ENCODE measurements at places on chromosomes 1 and 21. TPM values are rescaled to one million over a fixed set of nuclear protein-coding genes. Genes with fewer than 3 reads are reported as not detected.

GRCh38 chr1:10208537-10208936, 1.8 kb upstream of the KIF1B start:
- no peak for DNase-seq

GRCh38 chr1:25098717-25099116, 133.6 kb downstream of the SYF2 start:
- DNase-seq, result no peak

- no peak for DNase-seq
Observed at GRCh38 chr1:88961647-88962275, 30.7 kb downstream of the KYAT3 start.

Gene TCHH
- not detected for total RNA-seq

- DNase-seq, result no peak
Observed at GRCh38 chr21:46212721-46213484, 15.7 kb downstream of the LSS start.

- no peak for DNase-seq
Observed at GRCh38 chr21:44952116-44952928, 12.5 kb downstream of the SLX9 start.

GRCh38 chr1:13797397-13797796, 97.4 kb downstream of the PRDM2 start:
- DNase-seq, result no peak

DNA sequence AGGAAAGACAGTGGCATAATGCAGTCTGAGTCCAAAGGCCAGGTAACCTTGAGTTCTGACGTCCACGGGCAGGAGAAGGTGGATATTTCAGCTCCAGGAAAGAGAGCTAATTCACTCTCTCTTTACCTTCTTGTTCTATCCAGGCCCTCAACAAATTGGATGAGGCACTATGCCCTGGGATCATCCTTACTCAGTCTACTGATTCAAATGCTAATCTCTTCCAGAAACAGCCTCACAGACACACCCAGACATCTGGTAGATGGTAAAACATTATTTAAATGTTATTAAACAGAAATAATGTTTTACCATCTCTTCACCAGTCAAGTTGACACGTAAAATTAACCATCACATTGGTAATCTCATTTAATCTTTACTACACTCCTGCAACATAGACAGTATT, 73.0 kb downstream of the RBM11 start:
- DNase-seq, result no peak

- DNase-seq, result no peak
Observed at GRCh38 chr1:4212796-4213195, 312.7 kb upstream of the C1orf174 start.

- DNase-seq, result no peak
Observed at GRCh38 chr21:25878344-25878743, 143.6 kb downstream of the GABPA start.

- DNase-seq, result no peak
Observed at GRCh38 chr1:232795497-232796053, 9.6 kb upstream of the MAP10 start.

Gene RXFP4
- not detected for total RNA-seq

GRCh38 chr1:168832661-168833060, 103.7 kb upstream of the DPT start:
- no peak for DNase-seq

GRCh38 chr1:2385606-2386280, 5.6 kb downstream of the MORN1 start:
- DNase-seq, result no peak

- DNase-seq, result no peak
Observed at GRCh38 chr1:211132721-211133392, 1.1 kb downstream of the KCNH1 start.

DNA sequence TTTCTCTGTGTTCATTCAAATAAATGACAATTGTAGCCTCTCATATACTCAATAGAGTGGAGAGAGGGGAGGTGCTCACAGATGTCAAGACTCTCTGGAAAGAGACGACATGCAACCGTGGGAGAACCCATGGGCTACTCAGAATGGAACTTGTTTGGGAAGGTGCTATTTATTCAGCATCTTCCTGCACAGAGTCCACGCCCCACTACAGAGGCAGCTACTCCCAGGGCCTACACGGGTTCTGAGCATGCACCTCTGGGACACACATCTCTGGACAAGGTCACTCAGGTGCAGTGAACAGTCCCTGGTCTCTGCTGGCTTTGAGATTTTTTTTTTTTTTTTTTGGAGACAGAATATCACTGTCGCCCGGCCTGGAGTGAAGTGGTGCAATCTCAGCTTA, 64.1 kb downstream of the NID1 start:
- DNase-seq, result no peak

Gene EPHA10
- 0.05 TPM for total RNA-seq

DNA sequence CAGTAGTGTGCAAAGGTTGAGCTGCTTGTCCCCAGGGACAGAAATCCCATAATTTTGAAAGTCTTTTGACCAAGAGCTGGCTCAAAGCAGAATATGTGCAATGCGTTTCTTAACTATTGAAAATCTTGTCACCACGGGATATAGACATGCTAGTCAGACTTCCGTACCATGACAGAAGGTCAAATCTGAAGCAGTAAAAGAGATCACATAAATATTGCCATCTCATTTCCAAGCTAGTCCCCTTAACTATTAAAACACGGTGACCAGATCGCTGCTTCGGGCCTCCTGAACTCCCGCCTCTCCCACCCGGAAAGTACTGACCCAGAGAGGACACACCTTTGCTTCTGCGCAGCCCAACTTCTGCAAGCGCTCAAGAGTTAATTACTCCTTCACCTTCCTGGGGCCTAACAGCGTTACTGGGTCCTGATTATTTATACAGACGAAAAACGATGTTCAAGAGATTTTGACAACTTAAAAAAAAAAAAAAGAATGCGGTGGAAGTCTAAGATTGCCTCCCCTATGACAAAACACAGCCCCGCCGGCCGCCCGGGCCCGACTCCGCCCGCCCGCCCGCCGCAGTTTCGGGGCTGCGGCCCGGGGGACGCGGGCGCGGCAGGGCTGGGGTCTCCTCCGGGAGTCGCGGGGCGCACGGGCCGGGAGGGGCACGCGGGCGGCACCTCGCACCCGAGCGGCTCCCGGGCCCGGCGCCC, 692 bp downstream of the SORT1 start:
- DNase-seq, result no peak

Gene RNF186
- not detected for total RNA-seq

DNA sequence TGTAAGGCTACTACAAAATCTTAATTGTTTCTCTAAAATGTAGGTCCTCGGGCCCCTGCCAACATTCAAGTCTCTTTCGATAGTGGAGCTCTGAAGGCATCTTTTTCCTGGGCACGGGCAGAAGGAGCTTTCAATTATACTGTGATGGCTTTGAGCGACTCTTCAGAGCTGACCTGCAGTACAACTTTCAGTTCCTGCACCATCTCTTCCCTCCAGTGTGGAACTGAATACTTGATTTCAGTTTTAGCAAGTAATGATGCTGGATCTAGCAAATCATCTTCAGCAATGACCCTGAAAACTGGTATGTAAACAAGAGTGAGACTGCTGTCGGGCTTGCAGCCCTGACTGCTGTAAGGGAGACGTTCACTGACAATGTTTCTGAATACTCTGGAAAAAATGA, 9.6 kb downstream of the FNDC7 start:
- no peak for DNase-seq

GRCh38 chr1:168414914-168415313, 128.9 kb downstream of the XCL2 start:
- DNase-seq, result no peak

DNA sequence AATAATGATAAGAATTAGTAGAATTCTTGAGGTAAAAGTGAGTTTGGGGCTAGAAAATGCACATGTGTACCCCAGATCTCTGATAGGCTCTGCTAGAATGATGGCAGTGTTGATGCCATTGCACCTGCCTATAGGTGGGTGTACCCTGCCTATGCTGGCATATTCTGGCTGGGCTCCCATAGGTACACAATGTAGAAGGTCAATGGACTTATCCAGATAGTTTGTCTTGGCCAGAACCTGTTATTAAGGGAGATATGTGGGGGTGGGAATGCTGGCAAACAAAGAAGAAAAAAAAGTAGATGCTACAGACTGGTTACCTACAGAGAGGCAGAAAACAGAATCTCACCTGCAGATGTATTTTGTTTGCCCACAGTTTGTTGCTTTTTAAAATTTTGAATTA, 14.1 kb upstream of the KLHDC8A start:
- DNase-seq, result no peak

Gene SPATA1
- 1.2 TPM for total RNA-seq

Gene GATAD2B
- total RNA-seq, result 11.5 TPM

- DNase-seq, result peak; percentile 36
Observed at GRCh38 chr1:8510041-8510823, 192.3 kb downstream of the SLC45A1 start.

- DNase-seq, result no peak
Observed at GRCh38 chr1:207234690-207235089, 86.8 kb upstream of the CD55 start.

Gene ANKRD34A
- 0.21 TPM for total RNA-seq

Gene CD5L
- not detected for total RNA-seq

GRCh38 chr1:48000883-48001282, 3.7 kb upstream of the TRABD2B start:
- DNase-seq, result no peak

GRCh38 chr1:214476229-214476985, 75.0 kb downstream of the PTPN14 start:
- DNase-seq, result no peak

- DNase-seq, result no peak
Observed at GRCh38 chr1:226951286-226952117, 11.4 kb downstream of the COQ8A start.

DNA sequence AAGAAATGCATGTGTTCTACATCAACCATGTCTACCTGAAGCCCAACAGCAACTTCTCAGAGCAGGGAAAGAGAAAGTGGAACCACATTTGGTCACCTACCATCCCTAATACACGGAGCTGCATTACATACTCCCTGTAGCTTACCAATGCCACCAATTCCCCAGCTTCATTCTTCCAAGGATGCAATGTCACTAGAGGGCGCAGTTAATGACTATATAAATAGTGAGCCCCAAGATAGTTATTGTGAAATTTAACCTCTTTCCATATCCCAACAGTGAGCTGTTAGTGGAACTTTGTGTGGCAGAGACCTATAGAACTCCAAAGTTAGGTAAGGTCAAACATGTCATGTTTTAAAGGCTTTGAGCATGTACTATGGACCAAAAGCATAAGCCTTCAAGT, 618.3 kb downstream of the SMYD3 start:
- DNase-seq, result no peak

- no peak for DNase-seq
Observed at GRCh38 chr1:214446772-214447556, 104.4 kb downstream of the PTPN14 start.

Gene MINDY1
- 19.7 TPM for total RNA-seq

GRCh38 chr1:7117399-7118281, 332.4 kb downstream of the CAMTA1 start:
- DNase-seq, result no peak

DNA sequence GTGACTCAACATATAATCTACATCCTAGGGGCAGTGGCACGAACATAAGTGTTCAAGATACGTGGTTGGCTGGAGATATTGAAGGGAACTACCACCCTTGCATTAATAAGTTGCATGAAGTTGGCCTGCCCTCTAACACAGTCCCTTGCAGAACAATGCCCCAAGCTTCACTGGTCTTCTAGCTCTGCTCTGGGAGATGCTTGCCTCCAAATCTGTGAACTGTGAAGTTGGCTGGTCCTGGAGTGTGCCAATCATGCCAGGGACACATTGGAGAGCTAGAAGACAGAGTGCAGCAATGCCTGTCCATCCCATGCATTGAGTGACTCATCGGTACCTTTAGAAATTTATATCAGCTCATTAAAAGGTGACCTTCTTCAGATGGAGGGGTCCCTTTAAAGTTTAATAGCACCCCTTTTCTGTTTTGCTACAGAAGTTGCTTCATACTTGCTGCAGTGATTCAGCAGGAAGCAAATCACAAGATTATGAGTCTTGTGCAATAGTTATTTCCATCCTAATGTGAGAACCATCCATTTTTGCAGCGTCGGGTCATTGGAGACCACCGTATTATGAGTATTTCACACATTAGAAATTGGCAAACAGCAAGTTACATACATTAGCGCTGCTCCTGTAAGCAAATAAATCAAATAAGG, 55.2 kb upstream of the KAZN start:
- DNase-seq, result no peak

GRCh38 chr1:170175041-170175440, 29.3 kb downstream of the NTMT2 start:
- DNase-seq, result no peak

GRCh38 chr1:202282025-202282371, 59.7 kb downstream of the UBE2T start:
- no peak for DNase-seq

DNA sequence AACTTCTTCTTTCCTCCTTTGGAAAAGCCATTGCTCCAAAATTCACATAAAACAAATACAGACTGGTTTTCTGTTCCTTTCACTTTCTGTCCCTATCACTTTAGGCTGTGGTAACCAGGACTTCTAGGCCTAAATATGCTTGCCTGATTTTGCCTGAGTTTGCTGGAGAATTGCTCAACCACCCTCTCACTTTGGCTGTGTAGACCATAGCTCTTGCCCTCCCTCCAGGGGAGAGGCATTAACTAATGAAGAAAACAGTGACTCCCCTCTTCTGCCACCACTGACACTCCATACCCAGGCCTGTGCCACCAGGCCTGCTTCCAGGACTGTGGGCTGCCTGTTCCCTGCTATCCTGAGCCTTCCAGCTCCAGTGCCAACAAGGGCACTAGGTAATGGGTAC, 163.5 kb downstream of the TOMM20 start:
- DNase-seq, result no peak

- DNase-seq, result no peak
Observed at GRCh38 chr1:200207711-200208126, 180.2 kb downstream of the NR5A2 start.

Gene PADI4
- not detected for total RNA-seq

GRCh38 chr1:204089044-204089751, 16.3 kb downstream of the SOX13 start:
- DNase-seq, result peak; percentile 62

GRCh38 chr1:119841306-119841705, 30.0 kb upstream of the REG4 start:
- no peak for DNase-seq

GRCh38 chr1:96550061-96550460, 171.5 kb upstream of the PTBP2 start:
- DNase-seq, result no peak

- peak; percentile 31 for DNase-seq
Observed at GRCh38 chr1:43933386-43934100, at the start of gene ARTN. ARTN (plus strand) TSS chr1:43933801; CDS start chr1:43935657, 1,856 bp downstream.

DNA sequence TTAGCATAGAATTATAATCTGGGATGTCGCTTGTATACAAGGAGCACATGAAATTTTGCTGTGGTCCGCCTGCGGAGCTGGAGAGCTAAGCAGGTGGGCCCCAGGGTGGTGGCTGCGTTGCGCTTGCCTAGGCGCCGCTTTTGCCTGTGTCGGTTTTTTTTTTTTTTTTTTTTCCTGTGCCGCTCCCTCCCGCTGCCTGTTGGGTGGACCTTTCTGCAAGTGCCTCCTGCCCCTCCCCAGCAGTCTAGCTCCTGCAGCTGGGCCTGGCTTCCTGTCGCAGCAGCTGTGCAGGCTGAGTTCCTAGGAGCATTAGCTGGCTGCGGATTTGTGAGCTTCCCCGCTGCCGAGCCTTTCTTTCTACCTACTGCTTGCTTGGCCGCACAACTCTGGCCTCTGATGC, 20.6 kb downstream of the PYHIN1 start:
- no peak for DNase-seq

Gene GOLT1A
- total RNA-seq, result 2.1 TPM

Gene ETNK2
- 7.7 TPM for total RNA-seq

GRCh38 chr1:243374412-243374811, 118.6 kb downstream of the SDCCAG8 start:
- DNase-seq, result no peak

- DNase-seq, result no peak
Observed at GRCh38 chr1:167617153-167618147, 12.6 kb upstream of the RCSD1 start.

Gene A3GALT2
- not detected for total RNA-seq

All from urinary bladder (tissue), 4 donors.